SK-MEL-5 (cell line): ENCODE measurements at places on chromosomes 4 and X. TPM values are rescaled to one million over a fixed set of nuclear protein-coding genes. Genes with fewer than 3 reads are reported as not detected.

Gene SOWAHB
- total RNA-seq: not detected in 2 replicates

Gene GPC4
- total RNA-seq: 3.2 and 3.6 TPM in 2 replicates

Gene NEUROG2
- 0.67 and 0.69 TPM in 2 replicates for total RNA-seq

Gene ARAF
- 14.5 and 20.1 TPM in 2 replicates for total RNA-seq

Gene MAGEC1
- total RNA-seq: 2.7 and 3.6 TPM in 2 replicates

Gene JAKMIP1
- not detected in 2 replicates for total RNA-seq
